ENCODE measurements at places on chromosomes 7 and 10.

GRCh38 chr10:112723876-112724275, 226.2 kb upstream of the TCF7L2 start:
- H3K4me1 ChIP-seq, result no peaks in the 10 kb centered on the region
- H3K36me3 ChIP-seq, result no peaks in the 10 kb centered on the region
- no peak overlapping the region for H3K27ac ChIP-seq
- DNase-seq, result no peak
- H3K27me3 ChIP-seq, result no peaks in the 10 kb centered on the region

DNA sequence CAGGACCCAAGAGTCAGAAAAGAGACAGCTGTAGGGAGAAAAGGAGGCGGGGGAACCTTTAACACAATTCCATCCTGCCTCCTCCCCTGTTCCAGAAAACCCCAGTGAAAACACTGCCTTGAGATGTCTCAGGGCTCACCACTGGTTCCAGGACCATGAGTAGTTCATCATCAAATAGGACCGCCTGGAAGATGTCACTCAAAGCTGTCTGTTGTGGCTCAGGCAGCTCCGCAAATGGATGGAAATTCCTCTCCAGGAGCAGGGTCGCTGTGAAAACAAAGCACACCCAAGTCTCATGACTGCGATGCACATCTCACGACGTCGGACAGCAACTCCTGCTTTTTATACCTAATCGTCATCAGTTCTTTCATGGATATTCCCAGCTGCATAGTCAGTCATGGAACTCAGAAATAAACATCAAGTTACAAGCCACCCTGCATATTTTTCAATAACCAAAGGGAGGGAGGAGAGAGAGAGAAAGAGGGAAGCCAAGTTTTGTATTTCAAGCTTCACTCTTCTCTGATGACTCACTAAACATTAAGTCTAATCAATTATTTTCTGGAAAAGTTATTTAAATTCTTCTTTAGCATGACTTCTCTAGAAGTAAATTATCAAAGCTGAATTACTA, 49.2 kb downstream of the GSDME start:
- H3K4me1 ChIP-seq, result peaks cover 2% of the 10 kb centered on the region
- no peak for DNase-seq
- H3K27me3 ChIP-seq, result no peaks in the 10 kb centered on the region
- H3K36me3 ChIP-seq, result no peaks in the 10 kb centered on the region
- no peak overlapping the region for H3K4me3 ChIP-seq
- H3K27ac ChIP-seq, result no peak overlapping the region

GRCh38 chr10:116992183-116992582, 12.8 kb downstream of the SHTN1 start:
- no peaks in the 10 kb centered on the region for H3K4me1 ChIP-seq
- H3K27me3 ChIP-seq, result no peaks in the 10 kb centered on the region
- no peaks in the 10 kb centered on the region for H3K36me3 ChIP-seq
- no peak overlapping the region for H3K27ac ChIP-seq
- DNase-seq, result no peak

- no peak overlapping the region for H3K4me3 ChIP-seq
- DNase-seq, result no peak
- no peaks in the 10 kb centered on the region for H3K36me3 ChIP-seq
- H3K27ac ChIP-seq, result no peak overlapping the region
- no peaks in the 10 kb centered on the region for H3K4me1 ChIP-seq
Measured at GRCh38 chr7:39504963-39505362, 61.2 kb upstream of the YAE1 start.

DNA sequence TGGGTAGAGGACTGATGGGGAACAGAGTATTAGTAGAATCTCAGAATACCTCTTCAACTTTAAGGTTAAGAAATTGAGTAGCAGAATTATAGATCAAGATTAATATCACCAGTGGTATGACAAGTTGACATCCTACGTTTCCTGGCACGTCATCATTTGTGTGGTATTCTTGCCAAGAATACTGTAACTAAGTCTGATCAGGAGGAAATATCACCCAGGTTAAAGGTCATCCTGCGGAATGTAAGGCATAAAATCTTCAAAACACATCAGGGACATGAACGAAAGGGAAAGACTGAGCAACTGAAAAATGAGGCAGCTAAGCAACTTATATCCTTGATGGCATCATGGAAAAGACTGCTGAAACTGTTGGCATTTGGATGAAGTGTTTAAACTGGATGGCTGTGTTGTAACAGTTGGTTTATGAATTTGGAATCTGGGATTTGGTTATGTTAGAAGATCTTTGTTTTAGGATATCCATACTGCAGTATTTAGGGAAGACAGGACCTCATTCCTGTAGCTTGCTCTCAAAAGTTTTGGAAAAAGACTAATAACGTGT, 86.1 kb downstream of the TRIM24 start:
- no peaks in the 10 kb centered on the region for H3K27me3 ChIP-seq
- no peak overlapping the region for H3K4me3 ChIP-seq
- H3K36me3 ChIP-seq, result peaks cover 38% of the 10 kb centered on the region
- H3K27ac ChIP-seq, result no peak overlapping the region
- H3K4me1 ChIP-seq, result no peaks in the 10 kb centered on the region
- DNase-seq, result no peak

GRCh38 chr10:22317076-22317370, 835 bp downstream of the COMMD3 start:
- H3K4me1 ChIP-seq, result peaks cover 19% of the 10 kb centered on the region
- H3K27me3 ChIP-seq, result no peaks in the 10 kb centered on the region
- H3K36me3 ChIP-seq, result no peaks in the 10 kb centered on the region
- DNase-seq, result no peak
- peak overlapping the region; percentile 94 for H3K27ac ChIP-seq
- H3K4me3 ChIP-seq, result peak overlapping the region; percentile 69

DNA sequence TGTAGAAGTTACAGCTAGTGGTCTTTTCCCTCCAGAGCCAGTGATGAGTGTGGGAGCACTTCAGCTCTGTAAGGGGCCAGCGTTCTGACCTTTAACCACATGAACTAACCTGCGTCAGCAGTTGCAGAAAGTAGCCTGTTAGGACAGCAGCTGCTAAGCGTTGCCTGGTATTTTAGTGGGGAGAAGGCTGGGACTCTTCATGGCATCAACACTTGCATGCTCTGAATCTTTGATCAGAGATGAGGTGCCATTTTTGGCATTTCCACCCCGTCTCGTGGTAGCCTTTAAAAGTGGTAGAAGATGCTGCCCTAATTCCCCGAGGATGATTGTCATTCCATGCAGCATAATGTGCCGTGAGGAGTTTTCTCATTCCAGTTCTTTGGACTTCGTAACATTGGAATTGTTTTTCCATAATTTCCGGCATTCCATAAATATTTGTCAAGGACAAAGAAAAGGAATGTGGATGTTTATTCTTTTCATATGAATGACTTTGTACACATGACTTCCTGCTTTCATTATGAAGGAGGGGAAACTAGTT, 92.2 kb downstream of the AVL9 start:
- peaks cover 14% of the 10 kb centered on the region for H3K36me3 ChIP-seq
- H3K4me3 ChIP-seq, result no peak overlapping the region
- DNase-seq, result no peak
- H3K27me3 ChIP-seq, result no peaks in the 10 kb centered on the region

GRCh38 chr10:91022924-91023699, 102.2 kb upstream of the ANKRD1 start:
- peak overlapping the region; percentile 26 for H3K27ac ChIP-seq
- no peaks in the 10 kb centered on the region for H3K36me3 ChIP-seq
- no peak overlapping the region for H3K4me3 ChIP-seq

DNA sequence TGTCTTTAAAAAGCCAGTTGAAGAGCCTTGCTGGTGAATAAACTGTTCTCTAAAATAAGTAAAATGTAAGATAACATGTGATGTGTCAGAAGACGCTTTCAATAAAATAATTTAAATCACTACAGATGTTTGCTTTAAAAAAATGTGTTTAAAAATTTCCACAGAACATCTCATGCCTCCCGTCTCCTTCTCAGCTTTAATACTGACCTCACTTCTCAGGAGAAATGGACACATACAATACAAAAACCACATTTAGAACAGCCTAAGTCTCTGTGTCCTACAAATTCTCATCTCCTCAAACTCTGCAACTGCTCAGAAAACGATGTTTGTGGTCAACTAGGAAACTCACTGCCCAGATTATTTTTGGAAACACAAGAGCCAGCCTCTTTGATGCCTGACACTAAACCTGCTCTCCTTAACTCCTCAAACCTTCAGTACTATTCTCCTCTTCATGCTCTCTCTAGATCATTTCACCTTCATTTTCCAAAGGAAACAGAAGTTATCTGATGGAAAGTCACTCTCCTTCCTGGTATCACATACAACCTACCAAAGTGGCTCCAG, 120.3 kb downstream of the ZNF438 start:
- no peaks in the 10 kb centered on the region for H3K27me3 ChIP-seq
- H3K4me3 ChIP-seq, result no peak overlapping the region
- H3K36me3 ChIP-seq, result no peaks in the 10 kb centered on the region
- peaks cover 8% of the 10 kb centered on the region for H3K4me1 ChIP-seq
- peak overlapping the region; percentile 34 for H3K27ac ChIP-seq

- H3K27ac ChIP-seq, result no peak overlapping the region
- DNase-seq, result no peak
Measured at GRCh38 chr10:99733366-99733765, 1.3 kb downstream of the CUTC start.

GRCh38 chr7:96188591-96188991, 133.3 kb downstream of the SLC25A13 start:
- no peak for DNase-seq
- H3K27ac ChIP-seq, result no peak overlapping the region
- peaks cover 17% of the 10 kb centered on the region for H3K36me3 ChIP-seq
- H3K4me1 ChIP-seq, result no peaks in the 10 kb centered on the region
- H3K27me3 ChIP-seq, result no peaks in the 10 kb centered on the region

DNA sequence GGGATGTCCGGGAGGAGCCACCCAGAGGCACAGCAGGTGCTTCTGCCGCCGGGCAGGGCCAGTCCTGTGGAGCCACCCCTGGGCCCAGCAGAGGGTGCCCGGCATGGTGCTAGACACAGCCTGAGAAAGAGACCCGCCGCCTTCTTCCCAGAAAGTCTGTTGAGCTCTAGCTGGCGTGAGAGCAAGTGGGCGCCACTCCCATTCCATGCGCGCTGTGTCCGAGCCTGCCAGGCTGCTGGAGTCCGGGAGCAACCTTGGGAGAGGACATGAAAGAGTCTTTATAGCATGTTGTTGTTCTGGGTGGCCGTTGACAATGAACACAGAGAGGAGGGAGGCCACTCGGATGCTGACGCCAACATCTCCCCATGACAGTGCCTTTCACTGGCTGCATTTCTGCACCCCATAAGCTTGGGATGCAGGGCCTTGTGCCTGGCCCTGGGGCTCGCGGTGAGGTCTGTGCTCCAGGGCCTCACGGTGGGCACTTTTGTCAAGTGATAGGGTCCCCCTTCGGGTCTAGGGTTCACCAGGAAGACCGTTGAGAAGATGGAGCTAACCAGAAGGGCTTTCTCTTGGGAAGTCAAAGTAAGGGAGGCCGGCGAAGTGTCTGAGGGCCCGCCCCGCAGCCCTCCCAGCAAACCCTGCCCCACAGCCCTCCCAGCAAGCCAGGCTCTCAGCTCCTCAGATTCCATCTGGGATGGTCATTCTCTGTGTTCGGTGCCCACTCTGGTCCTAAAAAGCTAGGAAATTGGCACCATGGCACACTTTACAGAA, 47.3 kb downstream of the NKX6-2 start:
- no peak overlapping the region for H3K27ac ChIP-seq
- H3K4me3 ChIP-seq, result no peak overlapping the region
- no peaks in the 10 kb centered on the region for H3K4me1 ChIP-seq
- H3K27me3 ChIP-seq, result no peaks in the 10 kb centered on the region
- DNase-seq, result no peak

DNA sequence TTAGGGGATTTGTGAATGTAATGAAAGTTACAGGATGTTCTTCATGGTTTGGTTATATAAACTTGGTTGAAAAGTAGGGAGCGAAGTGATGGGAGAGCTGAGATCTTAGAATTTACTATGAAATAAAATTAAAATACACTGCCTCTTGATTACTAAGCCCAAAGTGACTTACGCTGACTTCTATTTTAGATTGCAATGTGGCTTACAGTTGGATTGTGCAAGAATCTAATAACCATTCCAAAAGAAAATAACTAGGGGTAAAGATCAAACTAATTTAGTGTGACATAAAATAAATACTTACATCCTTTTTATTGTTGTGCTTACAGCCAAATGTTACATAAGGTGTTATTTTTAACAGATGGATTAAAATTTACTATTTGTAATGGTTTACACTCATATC, 15.3 kb downstream of the WNT16 start:
- H3K4me1 ChIP-seq, result no peaks in the 10 kb centered on the region
- no peak for DNase-seq
- no peaks in the 10 kb centered on the region for H3K27me3 ChIP-seq
- H3K36me3 ChIP-seq, result no peaks in the 10 kb centered on the region
- H3K4me3 ChIP-seq, result no peak overlapping the region
- H3K27ac ChIP-seq, result no peak overlapping the region

All from sigmoid colon (tissue), 7 donors.